ENCODE measurements at places on chromosomes 13 and 19. TPM values are rescaled to one million over a fixed set of nuclear protein-coding genes. Genes with fewer than 3 reads are reported as not detected.

CCDC124 gene
- 45.2 TPM for total RNA-seq

C1QTNF9 gene
- total RNA-seq = 0.19 TPM

WDR87 gene
- not detected for total RNA-seq

PDCD2L gene
- total RNA-seq = 9.9 TPM

FFAR1 gene
- total RNA-seq = not detected

- no peak for DNase-seq
Observed at GRCh38 chr19:19061506-19061905, 2.3 kb upstream of the SLC25A42 start.

GRCh38 chr19:6088602-6089049 lies 21.7 kb downstream of the RFX2 start:
- DNase-seq = no peak

DNA sequence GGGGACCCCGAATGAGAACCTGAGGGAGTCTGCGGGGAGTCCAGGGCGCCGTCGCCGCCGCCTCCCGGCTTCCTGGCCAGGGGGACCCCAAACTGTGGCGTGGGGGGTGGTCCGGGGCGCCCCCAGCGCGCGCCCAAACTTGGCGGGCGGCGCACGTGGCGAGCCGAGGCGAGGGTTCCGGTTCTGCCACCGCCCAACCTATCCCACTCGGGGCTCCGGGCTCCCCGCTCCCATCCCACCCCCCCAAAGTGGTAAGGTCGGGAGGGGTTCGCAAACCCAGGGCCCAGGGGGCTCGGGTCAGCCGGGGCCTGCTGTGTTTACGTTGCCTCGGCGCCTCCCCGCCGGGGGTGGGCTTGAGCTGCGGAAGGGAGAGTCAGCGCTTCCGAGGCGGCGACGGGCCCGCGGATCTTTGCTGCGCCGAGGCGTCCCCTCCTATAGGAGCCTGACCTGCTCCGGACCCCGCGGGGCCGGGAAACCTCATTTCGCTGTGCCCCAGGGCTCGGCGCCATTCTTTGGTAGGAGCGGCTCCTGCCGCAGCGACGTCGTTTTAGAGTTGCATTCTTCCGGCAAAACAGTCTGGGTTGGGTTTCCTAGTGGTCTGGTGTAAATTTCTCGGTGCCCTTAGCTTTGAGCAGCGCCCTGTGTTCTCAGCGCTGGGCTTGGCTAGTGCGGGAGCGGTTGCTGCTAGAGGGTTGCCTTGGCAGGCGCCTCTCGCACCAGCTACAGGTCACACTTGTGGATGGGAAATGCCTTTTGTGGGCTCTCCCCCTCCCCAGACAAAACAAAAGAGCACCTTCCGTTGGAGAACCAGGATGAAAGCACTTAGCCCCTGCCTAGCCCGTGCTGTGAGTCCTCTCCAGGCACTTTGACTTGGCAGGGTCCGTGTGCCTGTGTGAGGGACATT lies 1.2 kb downstream of the DAZAP1 start:
- peak; percentile 50 for DNase-seq

- no peak for DNase-seq
Observed at GRCh38 chr19:46591870-46592269, 9.3 kb upstream of the CALM3 start.

DNA sequence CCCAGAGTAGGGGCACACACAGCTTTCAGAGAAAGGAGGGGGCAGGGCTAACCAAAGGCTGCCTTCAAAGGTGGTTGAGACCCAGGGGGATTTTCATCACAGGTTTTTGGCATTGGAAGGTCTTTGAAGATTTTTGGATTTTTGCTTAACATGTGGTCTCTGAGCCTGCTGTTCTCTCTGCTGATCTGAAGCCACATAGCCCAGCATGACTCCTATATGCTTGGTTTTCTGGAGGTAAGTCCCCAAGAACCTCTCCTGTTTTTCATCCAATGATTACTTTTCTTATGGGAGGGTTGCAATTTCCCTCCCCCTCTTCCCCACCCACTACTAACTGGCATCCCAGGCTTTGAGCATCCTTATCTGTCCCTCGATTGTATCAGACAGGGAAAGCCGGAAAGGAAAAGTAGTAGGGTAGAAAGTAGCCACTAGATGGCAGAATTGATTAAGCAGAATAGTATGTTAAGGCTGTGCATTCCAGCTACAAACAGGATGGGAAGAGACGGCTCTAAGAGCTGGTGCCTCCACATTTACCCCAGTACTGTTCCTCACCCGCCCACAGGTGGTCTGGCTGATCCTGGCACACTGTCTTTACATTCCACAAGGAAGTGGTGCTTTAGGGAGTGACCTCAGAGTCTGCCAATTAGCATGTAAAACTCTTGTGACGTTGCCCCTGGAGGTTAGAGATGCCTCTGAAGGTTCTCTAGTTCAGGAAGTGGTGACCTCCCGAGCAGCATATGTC lies 218.9 kb upstream of the EDNRB start:
- DNase-seq = no peak

- DNase-seq = no peak
Observed at GRCh38 chr19:35398570-35398969, 27.7 kb downstream of the GPR42 start.

DNA sequence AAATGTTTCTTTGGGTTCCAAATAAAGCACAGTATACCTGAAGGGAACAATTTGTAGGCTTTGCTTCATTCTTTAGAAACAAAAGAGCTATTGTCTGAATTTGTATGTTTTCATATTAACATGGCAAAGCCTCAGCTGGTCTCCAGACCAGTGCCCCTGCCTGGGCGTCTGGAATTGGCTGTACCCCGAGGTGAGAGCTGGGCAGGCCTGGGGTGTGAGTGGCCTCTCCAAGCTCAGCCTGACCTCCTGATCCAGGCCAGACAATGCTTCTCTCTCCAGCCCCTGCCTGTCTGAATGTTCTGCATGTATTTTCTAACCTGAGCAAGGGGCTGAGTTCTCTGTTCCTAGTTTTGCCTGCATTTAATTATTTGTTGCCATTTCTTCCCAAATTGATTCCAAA lies 66.3 kb upstream of the MCF2L start:
- no peak for DNase-seq

- no peak for DNase-seq
Observed at GRCh38 chr13:25463496-25463895, 91.7 kb downstream of the ATP8A2 start.
